ENCODE measurements at places on chromosomes 16 and 17.

GRCh38 chr16:11098601-11099390 lies 154.4 kb downstream of the CLEC16A start:
- no peak for DNase-seq

- DNase-seq, result no peak
Observed at GRCh38 chr17:16940116-16940881, 31.6 kb downstream of the TNFRSF13B start.

- no peak for DNase-seq
Observed at GRCh38 chr17:40535924-40536294, 29.4 kb downstream of the CCR7 start.

GRCh38 chr16:49457196-49457595 lies 83.6 kb downstream of the C16orf78 start:
- DNase-seq, result no peak

- no peak for DNase-seq
Observed at GRCh38 chr17:59510611-59511010, 54.8 kb upstream of the DHX40 start.

DNA sequence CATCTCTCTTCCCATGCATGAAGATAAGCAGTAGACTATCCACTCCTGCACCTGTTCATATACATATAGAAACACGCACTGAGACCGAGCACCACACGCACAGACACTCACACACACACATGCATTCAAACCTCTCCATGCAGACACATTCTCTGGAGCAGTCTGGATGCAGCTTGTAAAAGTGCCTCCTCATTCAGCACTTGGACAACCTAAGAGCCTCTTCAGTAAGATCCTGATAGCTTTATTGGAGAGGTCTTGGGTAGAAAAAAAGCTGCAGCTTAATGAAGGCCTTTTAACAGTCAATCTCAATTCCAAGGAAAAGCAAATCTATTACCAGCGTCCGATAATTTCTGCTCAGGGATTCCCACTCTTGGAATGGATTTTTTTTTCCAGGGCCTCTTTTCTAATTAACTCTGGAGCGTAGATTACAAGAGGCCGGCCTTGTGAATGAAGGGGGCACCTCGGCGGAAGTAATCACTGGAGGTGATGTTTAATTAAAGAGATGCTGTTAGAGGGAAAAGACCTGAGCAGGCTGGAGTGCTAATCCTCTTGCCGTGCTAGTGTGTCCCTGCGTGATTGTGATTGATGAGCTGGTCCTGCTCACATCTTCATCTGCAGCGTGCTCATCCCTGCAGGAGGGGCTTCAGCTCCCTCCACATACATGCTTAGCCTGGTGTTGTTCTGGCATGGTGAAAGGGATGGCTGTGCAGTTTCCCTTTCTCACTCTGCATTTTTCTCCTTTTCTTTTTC lies 155.1 kb downstream of the RBFOX1 start:
- no peak for DNase-seq

DNA sequence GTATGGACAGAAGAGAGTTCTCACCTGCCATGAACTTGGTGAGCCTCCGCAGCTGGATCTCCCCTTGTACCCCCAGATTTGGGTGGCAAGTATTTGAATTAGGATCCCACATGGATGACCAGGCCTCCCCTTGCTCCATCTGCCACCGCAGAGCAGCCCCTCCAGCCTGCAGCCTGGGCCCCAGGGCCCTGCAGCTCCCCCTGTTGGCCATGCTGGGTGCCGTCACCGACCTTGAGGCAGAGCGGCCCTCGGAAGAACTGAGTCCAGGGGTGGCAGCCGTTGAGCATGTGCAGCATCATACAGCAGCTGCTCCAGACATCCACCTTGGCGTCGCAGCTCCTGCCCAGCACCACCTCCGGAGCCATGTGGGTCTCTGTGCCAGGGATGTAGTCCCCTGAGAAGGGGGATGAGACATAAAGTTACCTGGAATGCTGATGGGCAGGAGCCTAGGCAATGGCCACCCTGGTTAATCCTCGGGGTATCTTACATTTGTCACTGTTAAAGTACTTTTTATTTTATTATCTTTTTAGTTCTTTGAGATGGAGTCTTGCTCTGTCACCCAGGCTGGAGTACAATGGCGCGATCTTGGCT lies 9.0 kb upstream of the SPATA32 start:
- no peak for DNase-seq

GRCh38 chr16:6835941-6836340 lies 496.7 kb upstream of the RBFOX1 start:
- DNase-seq, result no peak

DNA sequence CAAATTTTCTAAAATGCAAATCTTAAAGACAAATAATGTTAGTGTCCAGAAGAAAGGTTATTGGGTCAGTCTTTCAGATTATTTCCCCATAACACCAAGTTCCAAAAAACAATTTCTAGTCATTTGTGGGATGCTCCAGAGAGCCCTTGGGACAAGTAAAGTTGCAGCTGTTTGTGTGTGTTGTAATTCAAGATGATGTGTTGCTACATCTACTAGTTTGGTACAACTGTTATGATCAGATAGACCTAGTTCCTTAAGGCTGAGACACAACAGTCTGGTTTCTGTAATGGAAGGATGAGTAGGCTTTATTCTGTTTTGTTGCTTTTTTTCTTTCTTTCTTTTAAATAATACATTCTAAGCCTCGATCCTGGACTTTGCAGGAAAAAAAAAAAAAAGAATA lies 41.9 kb downstream of the PIGL start:
- no peak for DNase-seq

GRCh38 chr17:75753514-75754377 lies 11.2 kb downstream of the GALK1 start:
- DNase-seq, result peak; percentile 65

- peak; percentile 98 for DNase-seq
Observed at GRCh38 chr16:56931892-56932720, at the start of gene HERPUD1. HERPUD1 (plus strand) TSS chr16:56932142; CDS start chr16:56932245, 103 bp downstream.

- no peak for DNase-seq
Observed at GRCh38 chr16:11566398-11566797, 20.3 kb downstream of the LITAF start.

- no peak for DNase-seq
Observed at GRCh38 chr17:40896916-40897455, 11.9 kb upstream of the KRT20 start.

- no peak for DNase-seq
Observed at GRCh38 chr16:24174504-24174903, 81.6 kb upstream of the CACNG3 start.

DNA sequence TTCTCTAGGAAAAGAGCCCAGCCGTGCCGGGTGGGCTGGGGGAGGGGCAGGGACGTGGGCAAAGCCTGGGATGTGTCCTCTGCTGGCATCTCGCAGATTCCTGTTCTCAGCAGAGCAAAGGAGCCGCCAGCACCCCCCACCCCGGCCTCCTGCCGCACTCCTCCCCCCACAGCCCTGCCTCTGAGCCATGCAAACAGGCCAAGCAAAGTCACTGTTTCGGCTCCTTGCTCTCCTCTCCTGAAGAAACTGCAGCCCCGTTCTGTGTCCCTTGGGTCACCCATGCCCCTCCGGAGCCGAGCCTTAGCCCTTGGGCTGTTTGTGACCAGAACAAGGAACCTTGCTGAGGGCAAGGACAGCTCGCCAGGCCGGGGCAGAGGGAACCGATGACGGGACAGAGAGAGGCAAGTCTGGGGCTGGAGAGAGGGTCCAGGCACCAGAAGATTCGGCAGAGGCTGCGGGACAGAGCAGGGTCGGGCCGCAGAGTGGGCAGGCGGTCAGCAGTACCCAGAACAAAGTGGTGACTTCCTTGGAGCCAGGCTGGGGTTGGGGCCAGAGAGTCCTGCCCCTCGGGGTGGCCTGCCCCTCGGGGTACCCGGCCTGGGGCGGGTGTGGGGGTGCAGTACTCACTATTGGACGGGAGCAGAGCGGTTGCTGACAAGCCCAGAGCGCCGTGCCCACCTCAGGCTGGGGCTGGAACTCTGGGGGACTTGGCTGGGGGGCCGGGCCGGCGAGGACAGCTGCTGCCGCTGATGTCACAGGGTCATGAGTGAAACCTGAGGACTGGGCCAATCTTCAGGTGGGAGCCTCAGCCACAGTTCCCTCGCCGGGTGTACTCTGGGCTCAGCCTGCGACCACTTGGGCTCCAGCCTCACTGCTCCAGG lies 9.2 kb upstream of the PRR29 start:
- DNase-seq, result no peak

GRCh38 chr17:27819145-27819544 lies 18.8 kb upstream of the NOS2 start:
- no peak for DNase-seq

- DNase-seq, result no peak
Observed at GRCh38 chr16:81879625-81880024, 100.5 kb downstream of the PLCG2 start.

DNA sequence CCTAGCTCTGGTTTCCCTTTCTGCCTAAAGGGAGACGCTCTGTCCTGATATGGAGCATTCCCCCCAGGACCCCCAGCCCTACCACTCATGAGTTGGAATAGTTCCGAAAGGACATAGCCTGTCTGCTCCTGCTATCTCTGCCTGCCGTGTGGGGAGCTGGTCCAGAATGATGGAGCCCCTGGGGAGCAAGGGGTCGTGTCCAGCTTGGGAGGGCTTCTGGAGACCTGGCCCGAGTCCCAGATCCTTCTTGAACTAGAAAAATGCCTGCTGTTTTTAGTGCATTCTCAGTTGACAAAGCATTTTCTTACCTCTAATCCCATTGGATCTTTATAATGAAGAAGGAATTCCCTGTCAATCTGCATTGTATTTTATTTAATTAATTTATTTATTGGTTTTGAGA lies 9.1 kb upstream of the GRN start:
- no peak for DNase-seq

All from GM18507 (cell line).